ENCODE measurements at places on chromosomes 5 and 9. TPM values are rescaled to one million over a fixed set of nuclear protein-coding genes. Genes with fewer than 3 reads are reported as not detected.

DNA sequence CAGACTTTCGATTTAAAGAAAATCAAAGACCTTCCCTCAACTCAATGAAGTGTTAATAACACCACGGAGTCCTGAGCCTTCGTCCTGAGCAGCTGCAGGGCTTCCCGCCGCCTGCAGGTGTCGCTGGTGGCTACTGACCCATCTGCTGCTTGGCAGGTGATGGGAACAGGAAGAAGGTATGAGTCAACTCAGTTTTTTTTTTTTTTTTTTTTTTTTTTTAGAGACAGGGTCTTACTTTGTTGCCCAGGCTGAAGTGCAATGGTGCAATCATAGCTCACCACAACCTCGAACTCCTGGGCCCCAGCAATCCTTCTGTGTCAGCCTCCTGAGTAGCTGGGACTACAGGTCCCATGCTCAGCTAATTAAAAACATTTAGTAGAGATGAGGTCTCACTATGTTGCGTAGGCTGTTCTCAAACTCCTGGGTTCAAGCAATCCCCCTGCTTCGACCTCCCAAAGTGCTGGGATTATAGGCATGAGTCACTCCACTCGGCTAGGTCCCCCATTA is 185.7 kb upstream of the IL12B start:
- peak; percentile 42 for DNase-seq

SLC6A7 gene
- not detected for polyA plus RNA-seq

DNA sequence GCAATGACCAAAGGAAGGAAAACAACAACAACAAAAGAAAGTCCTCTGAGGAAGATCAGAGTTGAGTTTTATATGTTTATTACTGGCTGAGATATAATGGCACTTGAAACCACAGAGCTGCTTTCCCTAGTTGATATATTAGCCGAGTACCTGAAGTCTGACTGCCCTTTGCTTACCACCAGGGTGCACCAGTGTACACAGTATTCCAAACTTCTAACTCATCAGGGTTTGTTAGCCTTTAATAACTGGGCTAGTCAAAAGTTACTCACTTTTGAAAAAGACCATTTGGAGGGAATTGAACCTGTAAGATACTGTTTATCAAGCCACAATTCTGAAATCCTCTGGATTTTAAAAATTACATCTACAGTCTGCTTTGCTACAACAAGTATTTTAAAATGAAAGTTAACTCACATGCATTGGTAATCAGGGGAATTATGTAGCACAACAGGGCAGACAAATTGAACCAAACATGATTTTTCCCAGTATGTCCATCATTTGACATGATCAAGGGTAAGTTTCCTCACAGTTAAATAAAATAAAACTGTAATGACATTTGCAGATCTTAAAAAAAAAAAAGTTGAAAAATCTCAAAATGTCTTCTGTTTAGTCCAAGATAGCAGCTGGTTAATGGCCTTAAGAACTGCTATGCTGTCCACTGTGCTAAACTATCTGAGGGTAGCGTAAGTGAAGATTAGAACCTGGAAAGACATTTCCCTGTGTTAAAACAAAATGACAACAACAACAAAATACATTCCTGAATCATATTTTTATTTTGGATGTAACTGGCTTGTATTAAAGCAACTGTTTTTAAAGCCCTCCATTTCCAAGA is 57.3 kb upstream of the C6 start:
- peak; percentile 76 for DNase-seq

HACD4 gene
- polyA plus RNA-seq = 1.5 TPM

DNA sequence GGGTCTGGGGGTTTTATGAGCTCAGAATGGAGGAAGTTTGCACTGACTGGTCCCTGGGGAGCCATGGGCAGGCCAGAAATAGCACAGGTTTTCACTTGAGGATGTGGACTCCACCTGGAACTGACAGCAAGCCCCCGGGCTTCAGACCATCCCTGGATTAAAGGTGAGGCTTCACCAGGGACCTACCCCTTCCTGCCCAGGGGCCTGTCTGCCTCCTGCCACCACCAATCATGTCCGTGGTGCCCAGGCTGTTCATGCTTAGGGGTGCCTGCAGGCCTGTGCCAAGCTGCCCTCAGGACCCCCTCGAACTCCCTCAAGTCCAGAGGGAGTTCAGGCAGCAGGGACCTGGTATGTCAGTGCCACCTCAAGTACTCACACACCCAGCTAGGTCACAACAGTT is 577.2 kb upstream of the EDIL3 start:
- DNase-seq = no peak

FBP1 gene
- not detected for polyA plus RNA-seq

DNA sequence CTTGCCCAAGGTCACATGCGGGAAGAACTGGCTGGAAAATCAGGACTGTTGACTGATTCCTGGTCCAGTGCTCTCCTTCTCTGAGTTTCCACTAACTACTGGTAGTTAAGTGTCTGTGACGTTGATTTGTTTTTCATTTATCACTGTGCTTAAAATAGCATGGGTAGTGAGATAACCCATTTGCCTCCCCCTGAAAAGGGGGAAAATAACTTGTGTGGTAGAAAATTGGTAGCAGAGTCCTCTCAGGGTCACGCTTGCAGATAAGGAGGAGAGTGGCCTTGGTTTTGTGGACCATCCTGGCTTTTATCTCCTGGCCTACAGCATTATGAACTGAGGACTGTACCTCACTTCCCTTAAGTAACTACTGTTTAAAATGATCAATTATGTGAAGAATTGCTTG is 10.9 kb downstream of the FUBP3 start:
- DNase-seq = no peak

DNA sequence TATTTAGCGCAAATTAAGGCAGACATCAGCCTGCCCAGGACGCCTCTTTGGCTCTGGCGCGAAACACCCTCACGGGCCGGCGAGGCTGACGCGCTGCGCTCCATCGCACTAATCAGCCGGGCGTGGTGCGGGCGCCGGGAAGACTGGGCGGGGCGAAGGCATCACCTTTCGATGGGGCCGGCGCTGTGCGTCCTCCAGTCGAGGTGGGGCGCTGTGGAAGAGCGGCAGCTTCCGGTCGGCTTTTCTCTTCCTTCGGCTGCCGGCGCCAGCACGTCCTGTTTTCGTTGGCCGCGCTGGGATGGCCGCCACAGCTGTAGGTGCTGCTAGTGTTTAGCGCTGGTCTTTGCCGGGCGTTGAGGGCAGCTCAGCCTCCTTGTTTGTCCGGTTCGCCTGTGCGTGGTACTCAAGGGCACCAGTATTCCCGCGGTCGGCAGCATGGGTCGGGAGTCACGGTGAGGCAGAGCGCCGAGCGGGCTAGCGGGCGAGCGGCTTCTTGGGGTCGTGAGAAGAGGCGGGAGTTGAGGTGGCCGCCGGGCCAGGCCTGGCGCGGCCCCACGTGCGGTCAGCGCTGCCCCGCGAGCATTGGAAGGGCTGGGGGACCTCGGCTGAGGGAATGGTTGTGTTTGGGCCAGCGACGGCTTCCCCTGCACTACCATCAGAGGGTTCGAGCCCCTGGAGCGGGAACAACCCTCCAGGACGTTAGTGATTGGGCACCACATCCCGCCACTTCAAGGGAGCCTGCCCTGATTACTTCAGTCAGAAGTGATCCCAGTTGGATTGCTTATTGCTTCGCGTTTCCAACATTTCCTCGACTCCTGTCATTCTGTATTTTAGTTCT is at the start of gene DDX46:
Gene DDX46 (plus strand): TSS at position 276 of the 838 bp plus-strand sequence. CDS start 160 bp downstream, at position 436.
- peak; percentile 88 for DNase-seq

Data from IMR-90 (cell line).